CD4-positive, alpha-beta T cell treated with Interleukin-17A for 4 hours (primary cell): ENCODE measurements at places on chromosomes 5 and 9.

GRCh38 chr5:43007911-43008362 lies 32.2 kb downstream of the ANXA2R start:
- DNase-seq: peak; percentile 86

GRCh38 chr9:1051210-1051583 lies 1.0 kb downstream of the DMRT2 start:
- DNase-seq: no peak

- no peak for DNase-seq
These were observed 96.1 kb downstream of the WDR41 start for GRCh38 chr5:77396017-77396416.

GRCh38 chr9:98251551-98251950 lies 3.9 kb downstream of the TBC1D2 start:
- no peak for DNase-seq

DNA sequence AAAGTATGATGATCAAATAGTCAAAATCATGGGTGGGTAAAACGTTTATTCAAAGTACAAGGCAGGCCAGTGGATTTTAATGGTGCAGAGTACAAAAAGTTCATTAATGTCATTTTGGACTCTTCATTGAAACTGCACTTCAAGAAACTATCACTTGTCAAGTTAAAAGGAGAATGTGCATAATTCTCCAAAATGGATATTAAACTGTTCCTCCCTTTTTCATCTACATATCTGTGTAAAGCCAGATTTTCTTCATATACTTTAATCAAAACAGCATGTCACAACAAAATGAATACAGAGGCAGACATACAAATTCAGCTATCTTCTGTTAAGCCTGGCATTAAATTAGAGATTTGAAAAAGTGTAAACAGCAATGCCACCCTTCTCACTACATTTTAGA lies 401.6 kb downstream of the NR2F1-AS1 start:
- DNase-seq: no peak

DNA sequence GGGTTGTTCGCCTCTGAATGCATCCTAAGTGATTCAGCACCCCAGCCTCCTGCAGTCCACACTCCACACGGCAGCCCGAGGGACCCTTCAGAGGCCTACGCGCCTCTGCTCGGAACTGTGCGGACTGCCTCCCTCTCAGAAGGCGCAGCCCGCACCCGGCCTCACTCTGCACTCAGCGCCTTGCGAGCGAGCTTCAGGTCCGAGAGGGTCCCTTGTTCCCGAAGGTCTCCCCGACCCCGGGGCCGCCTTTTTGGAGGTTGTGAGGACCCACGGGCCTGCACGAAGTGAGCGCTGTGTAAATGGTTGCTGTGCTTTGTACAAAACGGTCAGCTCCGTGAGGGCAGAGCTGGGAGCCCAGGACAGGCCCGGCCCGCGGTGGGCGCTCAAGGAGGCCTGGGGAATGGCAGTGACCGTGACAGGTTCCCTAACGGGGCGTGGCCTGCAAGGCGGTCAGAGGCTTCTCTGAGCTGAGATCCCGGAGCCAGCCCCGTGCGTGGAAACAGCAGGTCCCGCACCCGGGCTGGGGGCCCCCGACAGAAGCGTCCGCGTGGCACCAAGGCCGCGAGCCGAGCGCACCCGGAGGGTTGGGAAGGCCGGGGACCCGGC lies 698 bp upstream of the CACNA1B start:
- DNase-seq: no peak

- DNase-seq: peak; percentile 62
These were observed 77.1 kb upstream of the IQGAP2 start for GRCh38 chr5:76325876-76326491.

DNA sequence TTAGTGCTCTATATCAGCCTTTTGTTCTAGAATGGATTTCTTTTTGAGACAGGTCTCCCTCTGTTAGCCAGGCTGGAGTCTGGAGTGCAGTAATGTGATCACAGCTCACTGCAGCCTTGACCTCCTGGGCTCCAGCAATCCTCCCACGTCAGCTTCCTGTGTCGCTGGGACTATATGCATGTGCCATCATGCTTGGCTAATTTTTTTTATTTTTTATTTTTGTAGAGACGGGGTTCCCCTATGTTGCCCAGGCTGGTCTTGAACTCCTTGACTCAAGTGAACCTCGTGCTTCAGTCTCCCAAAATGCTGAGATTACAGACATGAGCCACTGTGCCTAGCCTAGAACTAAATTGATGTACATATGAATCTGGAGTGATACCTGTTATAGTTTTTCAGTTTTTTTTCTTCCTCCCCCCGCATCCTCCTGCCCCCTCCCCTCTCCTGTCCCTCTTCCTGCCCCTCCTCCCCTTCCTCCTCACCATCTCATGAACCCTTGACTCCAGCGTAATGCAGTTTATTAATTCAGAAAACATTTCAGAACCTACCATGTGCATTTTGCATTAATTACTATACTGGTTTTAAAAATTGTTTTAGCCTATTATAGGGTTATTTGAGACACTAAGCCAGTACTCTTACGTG lies 37.4 kb upstream of the TNFAIP8 start:
- DNase-seq: no peak

GRCh38 chr5:143733665-143734455 lies 78.1 kb upstream of the HMHB1 start:
- DNase-seq: no peak

DNA sequence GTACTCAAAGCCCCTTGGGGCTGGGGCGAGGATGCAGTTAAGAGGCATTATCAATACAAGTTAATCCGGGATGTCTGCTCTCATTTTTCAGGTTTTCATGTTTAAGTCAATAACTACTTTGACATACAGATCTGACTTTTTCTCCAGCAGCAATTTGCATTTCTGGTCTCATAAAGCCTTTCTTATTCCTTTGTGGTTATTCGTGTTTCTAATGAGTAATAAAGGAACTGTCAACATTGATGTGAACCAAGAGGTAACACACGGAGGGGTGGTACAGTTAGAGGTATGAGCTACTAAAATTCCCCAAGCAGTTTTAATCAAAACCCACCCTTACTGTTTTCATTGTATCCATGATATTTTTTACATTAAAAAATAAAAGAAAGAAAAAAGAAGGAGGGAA lies 138.0 kb upstream of the NFIB start:
- DNase-seq: no peak

- no peak for DNase-seq
These were observed 176.8 kb downstream of the SLCO4C1 start for GRCh38 chr5:102119252-102119651.

DNA sequence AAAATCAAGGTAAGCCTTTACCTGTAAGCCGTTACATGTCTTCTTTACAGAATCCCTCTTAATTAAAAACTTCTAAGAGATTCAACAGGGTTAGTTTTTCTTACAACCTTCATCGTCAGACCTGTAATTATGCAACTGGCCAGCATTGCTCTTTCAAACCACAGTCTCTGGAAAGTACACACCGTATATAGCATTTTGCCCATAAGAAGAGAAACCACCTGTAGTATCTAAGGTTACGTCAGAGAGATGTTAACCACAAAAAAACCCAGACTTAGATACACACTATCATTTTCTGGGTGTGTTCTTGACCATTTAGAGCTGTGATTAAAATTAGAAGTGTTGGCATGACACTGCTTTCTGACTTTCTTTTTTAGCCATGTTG lies 140.0 kb downstream of the MUSK start:
- no peak for DNase-seq

- no peak for DNase-seq
These were observed 125.9 kb upstream of the OSMR start for GRCh38 chr5:38719916-38720315.

- DNase-seq: no peak
These were observed 266.4 kb upstream of the ZNF608 start for GRCh38 chr5:125012727-125013451.

- DNase-seq: no peak
These were observed 4.4 kb upstream of the QSOX2 start for GRCh38 chr9:136249877-136250559.

DNA sequence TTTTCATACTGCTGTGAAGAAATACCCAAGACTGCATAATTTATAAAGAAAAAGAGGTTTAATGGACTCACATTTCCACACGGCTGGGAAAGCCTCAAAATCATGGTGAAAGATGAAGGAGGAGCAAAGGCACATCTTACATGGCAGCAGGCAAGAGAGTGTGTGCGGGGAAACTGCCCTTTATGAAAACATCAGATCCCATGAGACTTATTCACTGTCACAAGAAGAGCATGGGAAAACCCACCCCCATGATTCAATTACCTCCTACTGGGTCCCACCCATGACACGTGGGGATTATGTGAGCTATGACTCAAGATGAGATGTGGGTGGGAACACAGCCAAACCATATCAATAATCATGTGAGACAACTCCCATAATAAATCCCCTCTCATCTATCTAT lies 8.7 kb downstream of the TTC39B start:
- DNase-seq: no peak

- no peak for DNase-seq
These were observed 361.2 kb upstream of the RIOK2 start for GRCh38 chr5:97544240-97544639.

DNA sequence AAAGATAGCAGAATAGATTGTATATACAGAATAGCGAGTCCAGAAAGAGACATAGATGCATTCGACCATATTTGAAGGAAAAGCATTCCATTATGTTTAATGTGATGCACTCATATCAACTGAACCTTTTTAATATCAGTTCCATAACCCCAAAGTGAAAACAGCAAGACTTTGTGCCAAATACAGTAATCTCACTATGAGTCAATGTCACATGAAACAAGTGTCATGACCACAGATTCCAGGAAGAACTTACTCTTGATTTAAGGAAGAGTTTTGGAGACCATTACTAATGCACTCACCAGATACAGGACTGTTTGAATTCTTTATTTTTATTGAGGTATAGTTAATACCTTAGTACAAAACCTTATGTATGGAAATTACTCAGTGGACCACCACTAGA lies 220.5 kb downstream of the SH3GL2 start:
- no peak for DNase-seq

GRCh38 chr5:67963789-67964519 lies 251.6 kb upstream of the PIK3R1 start:
- no peak for DNase-seq

DNA sequence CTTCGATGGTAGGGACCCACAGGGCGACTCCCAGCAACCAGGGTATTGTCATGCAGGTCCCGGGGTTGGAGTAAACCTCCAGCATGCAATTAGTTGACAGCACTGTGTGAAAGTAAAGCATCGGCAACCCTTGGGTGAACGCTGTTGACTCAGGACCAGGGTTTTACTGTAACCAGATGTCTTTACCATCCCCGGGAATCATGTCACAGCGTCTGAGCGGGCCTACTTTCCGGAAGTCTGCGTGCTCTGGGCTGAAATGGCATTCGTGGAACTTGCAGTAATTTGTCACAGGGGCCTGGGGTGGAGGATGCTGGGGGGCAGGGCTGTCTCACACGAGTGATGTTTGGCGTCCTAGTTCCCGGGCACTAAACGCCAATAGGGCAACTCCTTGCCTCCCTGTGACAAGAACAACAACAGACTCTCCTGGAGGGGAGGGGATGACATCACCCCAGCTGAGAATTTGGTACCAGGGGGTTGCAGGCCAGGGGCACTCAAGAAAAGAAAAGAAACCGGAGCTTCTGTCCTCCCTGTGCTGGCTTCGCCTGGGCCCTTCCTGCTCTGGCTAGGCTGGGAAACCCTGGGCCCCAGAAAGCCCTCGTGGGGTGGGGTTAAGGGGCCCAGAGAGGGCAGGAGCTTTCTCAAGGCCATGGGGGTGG lies 10.1 kb upstream of the UBAC1 start:
- no peak for DNase-seq

DNA sequence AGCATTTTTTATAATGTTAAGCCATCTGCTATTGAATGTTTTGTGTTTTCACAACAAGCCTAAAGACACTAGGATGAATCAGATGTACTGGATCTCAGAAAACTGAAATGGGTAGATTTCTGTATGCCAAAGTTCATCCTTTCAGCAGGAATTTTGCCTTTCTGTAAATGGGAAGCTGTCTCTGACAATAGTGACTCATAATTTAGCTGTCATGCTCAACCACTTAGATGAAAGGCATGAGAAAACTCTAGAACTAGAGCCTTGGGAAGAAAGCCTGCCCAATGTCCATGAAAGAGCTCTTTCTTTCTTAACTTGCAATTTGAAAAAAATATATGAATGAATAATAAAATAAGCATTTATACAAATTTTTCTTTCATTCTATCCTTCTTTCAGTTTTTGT lies 616.0 kb upstream of the EDIL3 start:
- no peak for DNase-seq

- DNase-seq: no peak
These were observed 163.5 kb upstream of the IRX1 start for GRCh38 chr5:3432135-3432534.

DNA sequence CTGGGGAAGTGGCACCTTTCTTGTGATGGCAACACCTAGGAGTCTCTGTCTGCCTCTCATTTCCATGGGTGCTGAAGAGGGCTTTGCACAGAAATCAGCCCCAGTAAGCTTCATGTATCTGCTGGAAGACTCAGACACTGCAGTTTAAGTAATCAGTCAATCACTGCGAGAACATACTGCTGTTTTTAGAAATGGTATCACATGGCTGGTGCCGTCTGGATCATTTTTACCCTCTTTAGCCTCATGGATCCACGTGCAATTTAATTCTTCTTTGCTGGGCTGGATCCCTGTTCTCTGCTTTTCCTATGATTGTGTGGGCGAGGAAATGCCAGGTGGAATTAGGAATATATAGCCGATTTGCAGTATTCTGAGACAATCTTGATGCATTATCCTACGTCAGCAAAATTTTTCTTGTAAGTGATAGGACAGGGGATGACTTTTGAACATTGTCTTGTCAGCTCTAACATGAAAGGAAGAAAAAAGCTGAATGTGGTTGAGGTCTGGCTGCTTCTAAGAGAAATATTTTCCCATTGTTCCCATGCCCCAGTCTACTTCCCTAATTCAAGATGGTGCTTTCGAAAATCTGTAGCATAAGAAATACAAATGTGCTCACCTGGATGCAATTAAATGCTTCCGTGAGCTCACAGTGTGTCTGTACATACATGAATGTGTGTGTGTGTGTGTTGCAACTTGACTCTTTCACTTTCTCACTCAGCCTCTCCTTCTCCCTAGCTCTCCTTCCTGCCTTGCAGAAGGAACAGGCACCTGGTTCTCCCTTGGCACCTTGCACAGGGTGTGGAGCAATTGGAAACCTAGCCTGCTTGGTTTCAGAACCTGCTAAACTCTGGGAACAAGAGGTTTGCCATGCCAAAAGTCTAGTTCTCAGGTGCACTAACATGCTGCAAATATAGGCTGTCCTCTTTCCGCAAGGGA lies 281.6 kb downstream of the NTRK2 start:
- no peak for DNase-seq

GRCh38 chr9:33939924-33940874 lies 108.5 kb downstream of the UBAP2 start:
- DNase-seq: no peak

- DNase-seq: no peak
These were observed 651.3 kb upstream of the MEF2C start for GRCh38 chr5:89534331-89534730.

DNA sequence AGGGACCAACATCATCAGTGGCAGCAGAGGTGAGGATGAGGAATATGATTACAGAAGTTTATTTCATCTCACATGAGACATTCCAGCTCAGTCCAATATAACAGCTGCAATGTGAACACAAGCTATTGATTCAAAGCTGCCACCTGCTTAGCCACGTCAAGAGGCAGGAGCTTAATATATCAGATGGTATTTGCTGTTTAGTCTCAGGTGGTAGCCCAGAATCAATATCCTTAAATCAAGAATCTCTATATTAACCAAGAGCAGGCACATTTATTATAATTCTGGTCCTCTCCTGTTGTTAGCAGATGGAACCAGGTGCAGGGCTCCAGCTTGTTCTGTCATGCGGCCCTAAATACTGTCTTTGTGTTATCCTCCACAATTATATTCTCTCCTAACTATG lies 431.6 kb downstream of the ICE1 start:
- no peak for DNase-seq

- DNase-seq: peak; percentile 82
These were observed 8.7 kb downstream of the CCL21 start for GRCh38 chr9:34701023-34701768.
